ENCODE measurements at places on chromosomes 3 and 15.

DNA sequence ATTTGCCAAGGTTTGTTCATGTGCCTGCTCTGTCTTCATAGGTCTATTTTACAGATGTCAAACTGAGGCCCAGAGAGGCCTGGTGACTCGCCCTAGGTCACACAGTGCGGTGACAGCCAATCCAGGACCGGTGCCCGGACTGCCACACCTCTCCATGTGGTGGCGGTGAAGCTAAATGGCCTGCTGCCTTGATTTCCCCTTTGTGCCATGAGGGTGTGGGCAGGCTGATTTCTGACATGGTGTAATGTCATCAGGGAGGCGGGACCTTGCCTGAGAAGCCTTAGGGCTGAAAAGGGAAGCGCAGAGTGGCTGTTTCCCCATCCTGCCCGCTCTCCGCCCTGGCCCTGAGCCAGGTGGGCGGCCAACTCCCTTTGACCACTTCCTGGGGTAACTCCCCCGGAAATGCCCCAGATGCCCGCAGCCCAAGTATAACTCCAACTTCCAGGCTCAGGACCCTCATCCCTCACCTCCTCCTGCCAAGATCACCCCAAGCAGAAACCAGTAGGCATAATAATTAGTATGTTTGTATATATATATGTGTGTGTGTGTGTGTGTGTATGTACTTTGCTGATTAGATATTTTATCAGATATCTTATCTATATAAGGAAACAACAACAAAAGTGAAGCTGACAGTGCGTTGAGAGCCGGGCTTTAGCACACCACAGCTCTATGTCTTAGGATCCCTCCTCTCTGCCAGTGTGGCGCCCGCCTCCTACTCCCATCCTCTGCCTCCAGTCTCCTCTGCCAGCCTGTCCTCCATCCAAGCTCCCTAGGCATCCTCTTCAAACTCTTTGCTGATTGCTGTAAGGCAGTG, 63.9 kb downstream of the IQSEC1 start:
- no peak for DNase-seq

DNA sequence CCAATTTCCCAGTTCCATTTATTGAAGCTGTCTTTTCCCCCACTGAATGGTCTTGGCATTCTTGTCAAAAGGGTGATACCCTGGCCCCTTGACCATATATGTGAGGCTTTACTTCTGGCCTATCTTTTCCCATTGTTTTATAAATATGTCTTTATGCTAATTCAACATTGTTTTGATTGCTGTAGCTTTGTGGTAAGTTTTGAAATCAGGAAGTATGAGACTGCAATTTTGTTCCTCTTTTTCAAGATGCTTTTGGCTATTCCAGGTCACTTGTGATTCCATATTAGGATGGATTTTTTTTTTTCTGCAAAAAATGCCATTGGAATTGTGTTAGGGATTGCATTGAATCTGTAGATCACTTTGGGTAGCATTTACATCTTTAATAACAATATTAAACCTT, 141.2 kb upstream of the MANF start:
- DNase-seq: no peak

DNA sequence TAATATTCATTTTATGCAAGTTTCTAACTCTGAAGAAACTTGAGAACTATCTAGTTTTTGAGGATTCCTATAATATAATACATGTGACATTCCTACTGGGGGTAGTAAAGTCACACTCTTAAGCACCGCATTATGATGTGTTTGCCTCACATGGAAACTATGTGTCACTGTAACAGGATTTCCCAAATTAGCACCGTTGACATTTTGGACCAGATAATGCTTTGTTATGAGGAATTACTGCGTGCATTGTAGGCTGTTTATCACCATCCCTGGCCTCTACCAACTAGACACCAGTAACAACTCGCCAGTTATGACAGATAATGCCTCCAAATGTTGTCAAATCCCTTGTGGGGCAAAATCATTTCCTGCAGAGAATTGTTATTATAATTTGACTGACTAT, 267.8 kb downstream of the RAP2B start:
- no peak for DNase-seq

DNA sequence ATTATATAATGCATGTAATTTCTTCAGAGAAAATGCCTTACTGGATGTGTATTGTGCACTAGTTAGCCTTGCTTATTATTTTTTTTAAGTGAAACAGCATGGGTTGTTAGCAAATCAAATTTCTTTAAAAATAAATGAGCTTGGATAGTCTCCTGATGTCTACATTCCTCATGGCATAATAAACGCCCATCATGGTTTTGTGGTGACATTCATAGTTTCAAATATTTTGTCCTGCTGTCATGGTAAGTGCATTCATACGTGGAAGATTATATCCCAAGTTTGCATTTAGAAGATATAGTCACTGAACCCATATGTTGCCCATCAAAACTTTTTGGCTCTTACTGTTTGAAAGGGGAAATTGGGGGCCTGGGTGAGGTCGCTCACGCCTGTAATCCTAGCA, 130.7 kb downstream of the ALCAM start:
- DNase-seq: no peak

- DNase-seq: peak; percentile 1
These were observed 9.3 kb downstream of the VEPH1 start for GRCh38 chr3:157493627-157494550.

GRCh38 chr3:25782636-25782937, 656 bp downstream of the NGLY1 start:
- no peak for DNase-seq

GRCh38 chr3:151296226-151296625, 17.9 kb upstream of the P2RY14 start:
- DNase-seq: no peak

- no peak for DNase-seq
These were observed 2.4 kb upstream of the STT3B start for GRCh38 chr3:31530039-31530959.

GRCh38 chr3:125116311-125117080, 60.7 kb upstream of the HEG1 start:
- DNase-seq: no peak

- no peak for DNase-seq
These were observed 73.2 kb upstream of the SNRPA1 start for GRCh38 chr15:101368086-101368780.

DNA sequence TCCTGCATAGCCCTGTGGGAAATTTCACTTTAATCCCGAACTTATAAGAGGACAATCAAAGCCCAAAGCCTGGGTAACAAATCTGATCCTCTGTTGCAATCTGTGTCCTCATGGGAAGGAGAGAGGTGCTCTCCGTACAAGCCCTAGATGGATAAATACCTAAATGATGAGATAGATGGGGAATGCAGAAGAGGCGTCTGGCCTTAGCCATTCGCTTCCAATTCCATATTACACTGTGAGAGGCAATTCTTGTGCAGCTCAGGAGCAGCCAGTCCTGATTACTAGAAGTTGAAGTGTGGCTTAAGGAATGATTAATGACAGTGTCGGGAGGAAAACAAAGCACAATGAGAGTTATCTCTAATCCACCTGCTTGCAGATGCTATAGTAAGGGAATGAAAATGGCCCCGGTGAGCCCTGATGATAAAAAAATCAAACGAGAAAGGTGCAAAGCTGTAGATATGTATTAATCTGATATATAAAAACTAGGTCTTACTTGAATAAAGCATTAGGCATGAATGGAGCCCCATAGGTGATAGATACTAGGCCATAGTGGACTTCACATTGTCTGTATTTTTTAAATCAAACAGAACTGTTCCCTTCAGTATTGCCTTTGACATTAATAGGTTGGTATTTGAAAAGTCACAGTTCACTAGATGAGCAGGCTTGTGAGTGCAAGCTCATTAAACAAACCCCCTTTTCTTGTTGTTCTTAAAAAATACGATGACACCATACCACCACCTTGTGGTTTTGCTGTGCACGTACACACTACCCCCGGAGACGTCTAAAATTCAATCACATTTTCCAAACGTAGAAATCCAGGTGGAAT, 54.2 kb upstream of the TMCO5A start:
- no peak for DNase-seq

DNA sequence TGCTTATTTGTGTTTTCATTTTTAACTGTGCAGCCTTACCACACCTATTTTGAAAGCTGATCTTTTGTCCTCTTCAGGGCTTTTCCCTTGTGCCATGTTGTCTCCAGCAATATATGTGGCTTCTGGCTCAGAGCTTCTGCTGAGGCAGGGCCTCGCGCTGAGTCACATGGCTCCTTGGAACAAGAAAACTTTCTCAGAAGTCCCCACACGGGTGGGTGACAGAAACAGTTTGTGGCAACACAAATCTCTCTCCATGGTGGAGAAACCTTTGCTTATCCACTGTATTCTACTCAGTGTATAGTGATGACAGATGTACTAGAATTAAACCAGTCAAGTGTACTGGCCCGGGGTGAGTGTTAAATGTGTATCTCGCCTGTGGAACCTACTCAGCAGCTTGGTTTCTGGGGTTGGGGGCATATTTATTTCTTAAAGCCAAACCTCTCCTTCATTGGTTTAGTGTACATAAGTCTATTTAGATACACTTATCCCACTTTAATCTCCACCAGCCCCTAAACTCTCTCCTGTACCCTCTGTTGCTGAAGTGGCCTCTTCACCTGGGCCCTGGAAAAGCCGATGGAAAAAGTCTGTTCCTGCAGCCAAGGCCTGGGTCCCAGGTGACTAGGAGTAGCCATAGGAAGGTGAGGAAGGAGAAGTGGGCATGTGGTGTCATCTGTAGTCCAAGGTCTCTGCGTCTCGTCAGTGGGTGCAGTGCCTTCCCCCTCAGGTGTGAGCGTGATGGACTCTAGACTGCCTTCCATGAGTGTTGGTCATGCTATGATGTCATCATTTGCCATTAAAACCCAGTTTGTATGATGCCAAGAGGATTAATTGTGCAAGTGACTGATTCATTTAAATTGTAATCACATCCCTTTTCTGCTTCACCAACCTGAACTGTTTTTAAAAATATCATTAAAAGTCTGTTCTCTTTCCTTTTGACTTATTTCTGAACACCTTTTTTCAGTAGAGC, 3.2 kb upstream of the FBXL22 start:
- no peak for DNase-seq
